Muscle of leg (tissue), 16 donors: ENCODE measurements at places on chromosomes 6 and 20. TPM values are rescaled to one million over a fixed set of nuclear protein-coding genes. Genes with fewer than 3 reads are reported as not detected.

DNA sequence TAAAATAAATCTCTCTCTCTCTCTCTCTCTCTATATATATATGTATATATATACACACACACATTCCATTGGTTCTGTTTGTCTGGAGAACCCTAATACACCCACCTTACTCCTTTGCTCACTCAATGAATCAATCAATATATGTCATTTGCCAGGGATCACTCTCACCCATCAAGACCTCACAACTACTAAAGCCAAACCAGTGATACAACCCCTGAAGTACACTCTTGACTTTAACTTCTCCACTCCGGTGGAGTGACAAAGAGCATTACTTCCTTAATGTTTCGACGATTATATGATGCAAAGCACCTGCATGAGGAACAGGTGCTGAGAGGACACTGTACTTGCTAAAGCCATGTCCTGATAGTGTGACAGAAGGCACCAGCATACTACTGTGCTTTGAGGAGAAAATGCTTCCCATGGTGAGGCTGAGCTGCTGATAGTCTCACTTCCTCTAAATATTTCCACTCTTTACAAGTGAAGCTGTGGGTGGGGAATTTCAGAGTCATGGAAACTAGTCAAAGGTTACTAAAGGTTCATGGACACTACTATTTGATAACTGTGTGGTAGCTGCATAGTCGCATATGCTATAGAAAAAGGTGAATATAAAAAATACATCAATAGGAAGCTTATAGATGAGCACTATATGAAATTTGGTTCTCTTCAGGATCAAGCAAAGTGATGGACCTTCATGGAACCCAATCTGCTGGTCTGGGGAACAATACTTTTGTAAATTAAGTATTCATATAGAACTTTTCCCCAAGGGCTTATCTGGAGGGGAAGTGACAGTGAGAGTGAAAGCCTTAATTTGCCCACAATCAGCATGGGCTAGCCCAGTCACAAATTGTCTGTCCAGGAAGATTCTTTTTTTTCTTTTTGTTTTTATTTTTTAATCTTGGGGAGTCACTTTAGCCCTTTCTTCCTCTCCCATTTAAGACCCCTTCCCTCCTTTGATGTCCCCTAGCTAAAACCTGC is 141.9 kb upstream of the NEDD9 start:
- H3K27ac ChIP-seq = peak overlapping the region; percentile 44
- peaks cover 7% of the 10 kb centered on the region for H3K4me1 ChIP-seq
- H3K4me3 ChIP-seq = no peak overlapping the region
- no peaks in the 10 kb centered on the region for H3K27me3 ChIP-seq

DNA sequence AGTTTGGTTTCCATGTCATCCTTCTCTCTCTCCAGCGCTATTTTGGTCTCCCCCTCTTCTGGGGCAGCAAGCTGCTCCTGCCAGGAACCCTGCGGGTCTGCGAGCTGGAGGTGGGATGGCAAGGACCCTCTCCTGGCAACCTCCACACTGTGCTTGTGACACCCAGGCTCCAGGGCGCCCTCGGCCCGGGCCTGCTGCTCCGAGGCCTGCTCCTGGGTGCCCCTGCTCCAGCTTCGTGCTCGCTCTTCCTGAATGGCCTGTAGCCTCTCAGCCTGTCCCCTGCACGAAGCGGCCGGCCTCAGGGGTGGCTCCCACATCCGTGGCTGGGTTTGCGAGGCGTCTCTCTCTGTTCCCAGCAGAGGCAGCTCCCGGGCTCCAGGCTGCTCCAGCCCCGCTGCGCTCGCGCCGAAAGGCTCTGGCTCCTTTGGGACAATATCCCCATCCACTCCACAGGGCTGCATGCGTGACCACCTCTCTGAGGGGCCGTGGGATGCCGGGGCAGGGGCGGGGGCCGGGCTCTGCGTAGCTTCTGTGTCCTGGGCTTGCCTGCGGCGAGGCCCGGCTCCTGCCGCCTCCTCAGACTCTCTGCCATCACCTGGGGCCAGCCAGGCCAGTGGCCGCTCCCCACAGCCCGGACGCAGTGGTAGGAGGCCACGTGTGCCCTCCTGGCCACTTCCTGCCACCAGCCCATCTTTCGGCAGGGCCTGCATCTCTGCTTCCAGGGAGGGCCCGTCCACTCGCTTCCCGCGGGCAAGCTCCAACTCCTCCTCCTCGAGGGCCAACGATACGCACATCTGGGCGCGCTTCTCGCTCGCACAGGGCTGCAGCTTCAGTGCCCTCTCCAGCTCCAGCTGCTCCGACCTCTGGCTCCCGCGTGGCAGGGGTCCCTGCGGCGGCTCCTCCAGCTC is 68.9 kb downstream of the GINS1 start:
- no peak overlapping the region for H3K4me3 ChIP-seq
- no peak for DNase-seq
- H3K27ac ChIP-seq = no peak overlapping the region
- H3K4me1 ChIP-seq = no peaks in the 10 kb centered on the region
- H3K36me3 ChIP-seq = peaks cover 41% of the 10 kb centered on the region
- H3K27me3 ChIP-seq = no peaks in the 10 kb centered on the region

DNA sequence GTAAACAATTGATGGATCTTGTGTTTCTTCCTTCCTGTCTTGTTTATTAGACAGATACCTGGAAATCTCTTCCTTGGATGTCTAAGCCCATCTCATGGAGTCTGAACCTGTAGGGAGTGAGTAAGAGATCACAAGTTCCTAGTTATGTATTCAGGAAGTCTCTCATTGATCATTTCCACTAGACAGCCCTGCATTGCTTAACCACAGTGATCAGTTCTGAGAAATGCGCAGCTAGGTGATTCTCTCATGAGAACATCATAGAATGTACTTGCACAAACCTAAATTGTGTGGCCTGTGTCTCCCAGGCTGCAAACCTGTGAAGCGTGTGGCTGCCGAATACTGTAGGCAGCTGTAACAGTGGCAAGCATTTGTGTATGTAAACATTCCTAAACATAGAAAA is 39.1 kb downstream of the FAM120B start:
- no peak overlapping the region for H3K4me3 ChIP-seq
- DNase-seq = no peak
- no peaks in the 10 kb centered on the region for H3K4me1 ChIP-seq

DNA sequence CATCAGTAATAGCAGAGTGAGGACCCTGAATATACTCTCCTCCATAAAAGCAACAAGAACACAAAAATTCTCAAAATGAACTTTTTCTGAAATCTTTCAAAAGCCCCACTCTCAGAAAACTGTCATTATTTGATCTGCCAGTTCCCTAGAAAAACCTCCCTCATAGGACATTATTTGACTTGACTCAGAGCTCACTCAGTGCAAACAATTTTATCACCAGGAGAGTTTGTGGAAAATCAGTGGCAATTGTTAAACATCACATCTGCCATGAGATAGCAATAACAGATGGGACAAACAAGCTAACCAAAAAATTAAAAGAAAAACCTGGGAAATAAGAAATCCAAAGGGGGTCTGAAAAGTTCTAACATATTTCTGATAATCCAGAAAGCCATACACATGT is 100.0 kb downstream of the ATG5 start:
- no peaks in the 10 kb centered on the region for H3K4me1 ChIP-seq
- H3K36me3 ChIP-seq = no peaks in the 10 kb centered on the region
- no peak for DNase-seq
- H3K27me3 ChIP-seq = no peaks in the 10 kb centered on the region
- H3K27ac ChIP-seq = no peak overlapping the region
- no peak overlapping the region for H3K4me3 ChIP-seq

C4B gene
- total RNA-seq = 15.6 TPM
